Activated naive CD8-positive, alpha-beta T cell treated with anti-CD3 and anti-CD28 coated beads, Interleukin-2, amount 10 ng/mL, durations not matched to agents 7 days and 5 days (primary cell): ENCODE measurements at places on chromosomes 2 and 18. TPM values are rescaled to one million over a fixed set of nuclear protein-coding genes. Genes with fewer than 3 reads are reported as not detected.
A peak's percentile ranks its signal among the peaks of the same experiment; 100 is the strongest.

DNA sequence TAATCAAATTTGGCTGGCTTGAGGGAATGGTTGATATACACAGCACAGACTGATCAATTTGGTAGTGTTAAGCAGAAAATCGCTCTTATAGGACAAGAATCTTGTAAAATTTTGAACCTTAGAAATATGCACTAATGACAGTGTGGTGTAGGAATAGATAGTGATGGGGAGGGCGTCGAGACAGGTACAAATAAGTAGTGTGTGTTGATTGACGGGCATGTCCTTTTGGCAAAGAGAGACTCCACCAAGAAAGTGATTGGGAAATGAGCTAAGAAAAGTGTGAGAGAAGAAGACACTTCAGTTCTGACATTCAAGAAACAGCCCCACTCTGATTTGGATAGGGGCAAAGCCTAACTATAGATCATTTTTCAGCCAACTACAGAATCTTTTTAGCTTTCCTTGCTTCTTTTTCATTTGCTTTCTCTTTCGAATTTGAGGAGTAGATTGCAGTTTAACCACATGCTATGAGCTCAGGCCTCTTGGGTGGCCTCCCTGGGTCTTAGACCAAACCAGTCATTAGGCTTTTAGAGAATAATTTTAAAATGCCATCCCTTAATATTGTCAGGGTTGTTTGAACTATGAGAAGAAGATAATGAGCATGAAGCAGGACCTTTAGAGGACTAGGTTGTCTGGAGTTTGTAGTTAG, 127.1 kb downstream of the CERS6 start:
- no peaks in the 10 kb centered on the region for H3K27me3 ChIP-seq
- H3K36me3 ChIP-seq: peaks cover 40% of the 10 kb centered on the region
- no peak for DNase-seq
- H3K27ac ChIP-seq: peak overlapping the region; percentile 85
- peaks cover 34% of the 10 kb centered on the region for H3K4me1 ChIP-seq
- H3K4me3 ChIP-seq: peak overlapping the region; percentile 73

- no peak overlapping the region for H3K27ac ChIP-seq
- H3K27me3 ChIP-seq: peaks cover 8% of the 10 kb centered on the region
Measured at GRCh38 chr2:192010073-192010472, 163.2 kb upstream of the CAVIN2 start.

DNA sequence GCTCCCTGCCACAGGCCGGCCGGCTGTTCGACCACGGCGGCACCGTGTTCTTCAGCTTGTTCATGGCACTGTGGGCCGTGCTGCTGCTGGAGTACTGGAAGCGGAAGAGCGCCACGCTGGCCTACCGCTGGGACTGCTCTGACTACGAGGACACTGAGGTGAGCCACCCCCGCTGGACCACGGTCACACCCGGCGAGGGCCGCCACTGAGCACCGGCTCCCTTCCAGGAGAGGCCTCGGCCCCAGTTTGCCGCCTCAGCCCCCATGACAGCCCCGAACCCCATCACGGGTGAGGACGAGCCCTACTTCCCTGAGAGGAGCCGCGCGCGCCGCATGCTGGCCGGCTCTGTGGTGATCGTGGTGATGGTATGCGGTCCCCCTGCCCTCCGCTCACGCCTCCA, 20.8 kb downstream of the ANO7 start:
- peaks cover under 1% of the 10 kb centered on the region for H3K27me3 ChIP-seq
- no peak overlapping the region for H3K27ac ChIP-seq
- peaks cover 1% of the 10 kb centered on the region for H3K4me1 ChIP-seq
- H3K4me3 ChIP-seq: no peak overlapping the region

GRCh38 chr18:70363861-70364260, 75.0 kb downstream of the SOCS6 start:
- no peak for DNase-seq
- H3K36me3 ChIP-seq: no peaks in the 10 kb centered on the region
- no peak overlapping the region for H3K27ac ChIP-seq
- H3K4me3 ChIP-seq: no peak overlapping the region
- peaks cover 5% of the 10 kb centered on the region for H3K27me3 ChIP-seq
- H3K4me1 ChIP-seq: no peaks in the 10 kb centered on the region

DNA sequence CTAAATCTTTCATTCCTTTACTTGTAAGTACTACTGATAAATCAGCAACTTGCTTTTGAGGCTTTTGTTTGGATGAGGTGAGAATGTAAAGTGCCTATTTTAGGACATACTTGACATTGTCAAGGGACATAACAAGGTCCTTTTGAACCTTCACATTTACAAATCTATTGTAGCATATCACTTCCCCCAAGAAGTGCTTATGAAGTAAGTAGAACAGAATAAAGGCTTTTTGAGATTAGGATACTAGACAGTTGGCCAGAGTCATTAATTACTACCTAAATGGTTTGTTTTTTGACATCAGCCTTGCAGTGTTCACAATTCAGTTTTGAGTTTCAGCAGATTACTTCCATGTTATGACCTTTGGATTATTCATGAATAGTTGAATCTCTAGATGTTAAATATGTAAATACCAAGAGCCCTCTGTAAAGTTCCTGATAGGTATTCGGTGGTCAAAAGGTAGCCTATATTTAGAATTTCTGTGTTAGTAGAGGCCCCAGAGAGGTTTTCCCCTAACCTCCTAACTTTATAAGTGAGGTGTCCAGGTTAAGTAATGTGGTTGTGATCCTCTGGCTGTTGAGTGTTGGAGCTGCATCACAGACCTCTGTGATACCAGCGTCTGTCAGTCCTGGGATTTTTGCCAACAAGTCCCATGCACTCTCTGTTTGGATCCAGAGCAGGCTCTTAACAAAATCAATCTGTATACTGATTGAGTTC, 67.2 kb downstream of the LCLAT1 start:
- H3K27me3 ChIP-seq: no peaks in the 10 kb centered on the region
- H3K36me3 ChIP-seq: peaks cover 31% of the 10 kb centered on the region
- H3K4me1 ChIP-seq: peaks cover 8% of the 10 kb centered on the region
- no peak overlapping the region for H3K27ac ChIP-seq
- no peak overlapping the region for H3K4me3 ChIP-seq

GRCh38 chr18:21134895-21135294, 23.3 kb upstream of the ROCK1 start:
- peaks cover 4% of the 10 kb centered on the region for H3K27me3 ChIP-seq
- H3K36me3 ChIP-seq: no peaks in the 10 kb centered on the region
- DNase-seq: no peak
- no peak overlapping the region for H3K4me3 ChIP-seq
- H3K4me1 ChIP-seq: peaks cover 2% of the 10 kb centered on the region

DNA sequence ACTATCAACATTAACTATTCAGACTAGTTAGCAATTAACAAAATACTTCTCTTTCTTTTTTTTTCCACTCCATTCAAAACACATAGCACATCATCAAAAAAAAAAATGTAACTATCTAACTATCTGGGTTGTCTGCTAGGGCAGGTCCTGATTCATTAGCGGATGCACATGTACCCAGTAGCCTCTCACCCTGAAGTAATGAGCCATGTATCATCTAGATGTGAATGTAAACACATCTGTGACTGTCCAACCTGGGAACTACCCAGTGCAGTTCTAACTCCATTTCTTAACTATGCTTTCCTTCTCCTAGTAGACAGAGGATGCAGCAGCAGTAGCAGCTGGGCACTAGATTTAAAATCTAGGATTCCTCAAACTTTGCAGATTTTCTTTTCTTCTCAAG, 183.1 kb upstream of the PIK3C3 start:
- H3K4me3 ChIP-seq: no peak overlapping the region
- DNase-seq: no peak
- H3K36me3 ChIP-seq: no peaks in the 10 kb centered on the region
- no peaks in the 10 kb centered on the region for H3K4me1 ChIP-seq
- H3K27me3 ChIP-seq: no peaks in the 10 kb centered on the region

DNA sequence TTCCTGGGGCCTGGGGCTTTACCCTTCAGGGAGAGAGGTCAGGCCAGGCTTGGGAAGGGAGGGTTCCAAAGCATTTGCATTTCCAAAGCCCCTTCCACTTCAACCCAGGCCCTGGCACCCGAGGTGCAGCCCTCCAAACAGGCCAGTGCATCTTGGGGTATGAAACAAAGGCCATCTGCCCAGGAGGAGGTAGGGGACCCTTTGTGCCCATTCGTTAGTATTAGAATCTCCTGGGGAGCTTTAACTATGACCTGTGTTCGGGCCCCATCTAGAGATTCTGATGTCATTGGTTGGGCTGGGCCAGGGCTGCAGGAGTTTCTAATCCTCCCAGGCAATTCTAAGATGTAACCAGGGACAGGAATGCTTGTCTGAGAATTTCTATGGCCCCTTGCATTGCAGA, 73.6 kb downstream of the CIB4 start:
- no peak overlapping the region for H3K4me3 ChIP-seq
- DNase-seq: peak; percentile 20
- H3K27ac ChIP-seq: no peak overlapping the region

- no peaks in the 10 kb centered on the region for H3K27me3 ChIP-seq
- H3K36me3 ChIP-seq: peaks cover 4% of the 10 kb centered on the region
- DNase-seq: no peak
- H3K4me3 ChIP-seq: peak overlapping the region; percentile 4
- H3K27ac ChIP-seq: peak overlapping the region; percentile 80
Measured at GRCh38 chr2:200377355-200378336, 71.2 kb downstream of the SPATS2L start.

SERTAD2 gene
- total RNA-seq: 27.7 TPM

GRCh38 chr2:70143314-70144150, 47.3 kb downstream of the C2orf42 start:
- no peaks in the 10 kb centered on the region for H3K27me3 ChIP-seq
- H3K36me3 ChIP-seq: peaks cover 4% of the 10 kb centered on the region
- DNase-seq: no peak

GRCh38 chr2:119947535-119947934, 65.3 kb upstream of the EPB41L5 start:
- no peaks in the 10 kb centered on the region for H3K27me3 ChIP-seq
- DNase-seq: no peak
- peaks cover 54% of the 10 kb centered on the region for H3K36me3 ChIP-seq
- peaks cover 20% of the 10 kb centered on the region for H3K4me1 ChIP-seq

DNA sequence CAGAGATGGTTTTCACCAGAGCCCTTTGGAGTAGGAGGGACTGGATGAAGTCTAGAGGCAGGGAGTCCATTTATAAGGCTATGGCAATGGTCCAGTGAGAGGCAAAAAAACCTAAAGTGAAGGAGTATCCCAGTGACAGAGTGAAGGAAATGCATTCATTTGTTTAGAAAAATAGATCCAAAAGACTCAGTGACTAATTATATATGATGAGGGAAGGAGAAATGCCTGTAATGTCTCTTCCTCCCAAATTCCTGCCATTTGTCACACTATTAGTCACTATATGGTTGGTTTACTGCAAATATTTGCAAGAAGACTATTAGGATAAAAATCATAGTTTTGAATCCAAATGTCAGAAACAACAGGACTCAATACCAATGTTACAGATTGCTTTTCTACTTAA, 104.2 kb downstream of the ZNF521 start:
- no peaks in the 10 kb centered on the region for H3K4me1 ChIP-seq
- DNase-seq: no peak
- H3K36me3 ChIP-seq: no peaks in the 10 kb centered on the region
- H3K4me3 ChIP-seq: no peak overlapping the region
- no peak overlapping the region for H3K27ac ChIP-seq
- H3K27me3 ChIP-seq: peaks cover 2% of the 10 kb centered on the region

- peak overlapping the region; percentile 52 for H3K27ac ChIP-seq
- peaks cover 1% of the 10 kb centered on the region for H3K36me3 ChIP-seq
- H3K27me3 ChIP-seq: no peaks in the 10 kb centered on the region
- peaks cover 54% of the 10 kb centered on the region for H3K4me1 ChIP-seq
Measured at GRCh38 chr2:70121627-70122372, 34.5 kb downstream of the PCBP1 start.

DNA sequence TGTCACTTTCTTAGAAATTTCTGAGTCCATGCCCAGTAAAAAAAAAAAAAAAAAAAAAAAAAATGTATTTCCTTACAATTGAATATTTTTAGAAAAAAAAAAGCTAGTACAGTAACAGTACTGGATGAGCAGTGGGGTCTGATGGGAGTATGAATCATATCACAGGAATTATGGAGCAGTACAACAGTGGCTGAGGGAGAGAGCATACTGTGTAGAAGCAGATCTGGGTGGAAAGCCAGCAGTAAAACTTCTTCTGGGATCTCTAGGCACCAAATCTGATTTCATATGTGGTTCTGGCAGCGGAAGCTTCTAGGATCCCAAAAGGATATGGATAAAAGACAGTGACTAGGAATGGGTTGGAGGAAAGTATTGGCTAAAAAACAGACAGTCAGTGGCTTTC, 414.9 kb upstream of the FSHR start:
- no peaks in the 10 kb centered on the region for H3K27me3 ChIP-seq
- H3K27ac ChIP-seq: no peak overlapping the region
- H3K36me3 ChIP-seq: no peaks in the 10 kb centered on the region
- no peak overlapping the region for H3K4me3 ChIP-seq

TFPI gene
- not detected for total RNA-seq

DNA sequence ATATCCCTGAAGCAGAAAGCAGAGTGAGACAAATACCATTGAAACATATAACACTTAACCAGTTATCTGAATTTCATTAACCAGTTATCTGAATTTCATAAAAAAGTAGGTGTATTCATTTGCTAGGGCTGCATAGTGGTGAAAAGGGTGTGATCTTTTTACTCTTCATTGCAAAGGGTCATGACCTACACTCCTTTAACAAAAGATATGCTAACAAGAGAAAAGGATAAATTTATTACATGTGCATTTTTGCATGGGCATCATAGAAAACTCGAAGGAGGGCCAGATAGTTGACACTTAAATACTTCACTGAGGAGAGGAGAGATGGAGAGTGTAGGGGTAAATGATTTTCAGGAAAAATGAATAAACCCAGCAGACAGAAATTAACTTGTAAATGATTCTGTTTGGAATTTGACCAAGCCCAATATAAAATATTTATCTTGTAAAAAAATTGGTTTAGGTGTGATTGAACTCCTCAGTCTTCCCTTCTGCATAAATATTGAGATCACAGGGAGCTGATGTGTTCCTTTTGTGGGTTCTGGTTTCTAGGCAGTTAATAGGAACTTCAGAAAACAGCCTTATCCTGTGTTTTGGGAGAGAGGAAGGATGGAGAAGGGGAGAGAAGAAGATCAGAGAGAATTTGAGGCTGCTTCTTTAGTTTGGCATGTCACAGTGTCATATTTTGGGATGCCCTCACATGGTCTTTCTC, 372.5 kb upstream of the SYT4 start:
- no peaks in the 10 kb centered on the region for H3K36me3 ChIP-seq
- H3K4me3 ChIP-seq: no peak overlapping the region
- H3K4me1 ChIP-seq: no peaks in the 10 kb centered on the region
- H3K27ac ChIP-seq: no peak overlapping the region
- DNase-seq: no peak

MC2R gene
- total RNA-seq: not detected

DNA sequence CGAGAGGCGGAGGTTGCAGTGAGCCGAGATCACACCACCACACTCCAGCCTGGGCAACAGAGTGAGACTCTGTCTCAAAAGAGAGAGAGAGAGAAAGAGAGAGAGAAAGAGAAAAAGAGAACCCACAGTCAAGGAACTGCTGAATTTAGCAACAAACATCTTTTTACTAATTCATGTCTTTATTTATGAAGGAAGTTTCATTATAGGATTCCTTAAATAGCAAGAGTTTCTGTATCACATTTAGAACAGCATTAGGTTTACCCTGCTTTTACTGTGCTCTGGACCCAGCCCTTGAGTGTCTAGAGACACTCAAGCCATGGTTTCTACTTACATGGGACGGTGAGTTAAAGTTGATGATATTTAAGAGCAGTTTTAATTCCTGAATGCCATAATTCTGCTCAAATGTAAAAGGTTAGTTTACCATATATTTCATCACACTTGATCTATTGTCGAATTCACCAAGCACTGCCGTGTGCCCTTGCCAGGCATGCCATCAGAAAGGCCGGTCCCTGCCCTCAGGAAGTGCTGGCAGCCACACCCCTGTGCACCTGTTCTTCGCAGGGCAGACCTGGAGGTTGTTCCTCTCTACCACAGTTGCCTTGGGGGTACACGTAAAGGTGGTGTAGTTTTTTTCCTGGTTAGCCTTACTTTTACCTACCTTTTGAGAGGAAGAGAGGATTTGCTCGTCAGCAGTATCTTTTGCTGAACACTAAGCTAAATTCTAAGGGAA, 153.3 kb downstream of the LDLRAD4 start:
- no peak for DNase-seq
- no peak overlapping the region for H3K27ac ChIP-seq
- H3K4me3 ChIP-seq: no peak overlapping the region
- H3K36me3 ChIP-seq: no peaks in the 10 kb centered on the region
- no peaks in the 10 kb centered on the region for H3K27me3 ChIP-seq
